Foreskin fibroblast (primary cell): ENCODE measurements at places on chromosomes 6 and 20.
A peak's percentile ranks its signal among the peaks of the same experiment; 100 is the strongest.

GRCh38 chr6:13668291-13668928 lies 43.2 kb downstream of the RANBP9 start:
- DNase-seq: peak; percentile 10

DNA sequence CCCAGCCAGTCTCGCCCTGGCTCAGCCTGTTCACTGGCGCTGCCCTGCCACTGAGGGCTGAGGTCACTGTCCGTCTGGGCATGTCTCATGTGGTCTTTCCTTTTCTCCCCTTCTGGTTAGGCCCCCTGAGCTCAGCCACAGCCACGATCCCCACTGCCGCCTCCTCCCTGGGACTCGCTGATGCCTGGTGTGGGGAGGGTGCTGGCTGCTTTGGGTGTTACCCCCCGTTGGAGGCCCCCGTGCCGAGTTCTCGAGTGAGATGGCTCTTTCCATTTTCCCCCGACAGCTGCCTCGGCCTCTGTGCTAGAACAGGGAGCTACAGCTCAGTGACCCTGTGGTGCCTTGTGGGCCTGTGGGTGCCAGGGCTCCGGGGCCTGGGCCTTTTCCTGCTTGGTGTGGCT lies 14.9 kb upstream of the TCFL5 start:
- DNase-seq: no peak

- no peak for DNase-seq
Observed at GRCh38 chr6:9620263-9620662, 794.6 kb downstream of the TFAP2A start.

DNA sequence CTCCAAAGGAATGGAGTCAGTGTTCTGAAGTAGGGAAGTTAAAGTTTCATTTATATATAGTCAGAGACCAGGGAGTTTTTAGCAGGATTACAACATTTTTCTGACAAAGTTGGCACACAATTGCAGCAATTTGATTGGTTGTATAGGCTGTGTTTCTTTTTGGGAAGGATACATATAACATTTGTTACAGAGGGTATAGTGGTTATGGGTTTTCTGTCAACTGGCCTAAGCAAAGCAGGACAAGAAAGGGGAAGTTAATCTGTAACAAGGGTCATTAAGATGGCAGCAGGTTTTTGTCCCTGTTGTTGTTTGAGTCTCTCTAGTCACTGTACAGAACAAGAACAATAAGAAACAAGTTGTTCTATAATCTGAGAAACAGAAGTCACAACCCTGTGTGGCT lies 41.4 kb downstream of the TPD52L1 start:
- DNase-seq: no peak

- no peak for DNase-seq
Observed at GRCh38 chr20:44125332-44126127, 61.5 kb downstream of the JPH2 start.
